ENCODE measurements at places on chromosomes 2 and 18. TPM values are rescaled to one million over a fixed set of nuclear protein-coding genes. Genes with fewer than 3 reads are reported as not detected.

DNA sequence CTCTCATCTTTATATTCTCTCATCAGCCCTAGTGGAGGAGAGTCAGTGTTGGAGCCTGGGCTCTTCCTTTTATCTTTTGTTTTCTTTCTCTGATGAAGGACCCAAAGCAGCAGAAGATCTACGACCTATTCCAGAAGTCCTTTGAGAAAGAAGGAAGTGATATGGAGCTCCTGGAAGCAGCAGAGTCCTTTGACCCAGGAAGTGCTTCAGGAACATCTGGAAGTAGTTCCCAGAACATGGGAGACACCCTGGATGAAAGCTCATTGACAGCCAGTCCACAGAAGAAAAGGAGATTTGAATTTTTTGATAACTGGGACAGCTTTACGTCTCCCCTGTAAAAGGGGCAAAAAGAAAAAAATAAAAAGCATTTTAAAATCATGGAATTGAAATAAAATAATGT lies 16.0 kb upstream of the RPL37A start:
- no peaks in the 10 kb centered on the region for H3K27me3 ChIP-seq
- no peak overlapping the region for H3K4me3 ChIP-seq
- no peak for DNase-seq
- H3K27ac ChIP-seq: no peak overlapping the region
- no peaks in the 10 kb centered on the region for H3K4me1 ChIP-seq

The EVA1A gene
- polyA plus RNA-seq: 2.4 TPM

The SP140 gene
- 0.23 TPM for polyA plus RNA-seq

The ASAP2 gene
- 10.2 TPM for polyA plus RNA-seq

DNA sequence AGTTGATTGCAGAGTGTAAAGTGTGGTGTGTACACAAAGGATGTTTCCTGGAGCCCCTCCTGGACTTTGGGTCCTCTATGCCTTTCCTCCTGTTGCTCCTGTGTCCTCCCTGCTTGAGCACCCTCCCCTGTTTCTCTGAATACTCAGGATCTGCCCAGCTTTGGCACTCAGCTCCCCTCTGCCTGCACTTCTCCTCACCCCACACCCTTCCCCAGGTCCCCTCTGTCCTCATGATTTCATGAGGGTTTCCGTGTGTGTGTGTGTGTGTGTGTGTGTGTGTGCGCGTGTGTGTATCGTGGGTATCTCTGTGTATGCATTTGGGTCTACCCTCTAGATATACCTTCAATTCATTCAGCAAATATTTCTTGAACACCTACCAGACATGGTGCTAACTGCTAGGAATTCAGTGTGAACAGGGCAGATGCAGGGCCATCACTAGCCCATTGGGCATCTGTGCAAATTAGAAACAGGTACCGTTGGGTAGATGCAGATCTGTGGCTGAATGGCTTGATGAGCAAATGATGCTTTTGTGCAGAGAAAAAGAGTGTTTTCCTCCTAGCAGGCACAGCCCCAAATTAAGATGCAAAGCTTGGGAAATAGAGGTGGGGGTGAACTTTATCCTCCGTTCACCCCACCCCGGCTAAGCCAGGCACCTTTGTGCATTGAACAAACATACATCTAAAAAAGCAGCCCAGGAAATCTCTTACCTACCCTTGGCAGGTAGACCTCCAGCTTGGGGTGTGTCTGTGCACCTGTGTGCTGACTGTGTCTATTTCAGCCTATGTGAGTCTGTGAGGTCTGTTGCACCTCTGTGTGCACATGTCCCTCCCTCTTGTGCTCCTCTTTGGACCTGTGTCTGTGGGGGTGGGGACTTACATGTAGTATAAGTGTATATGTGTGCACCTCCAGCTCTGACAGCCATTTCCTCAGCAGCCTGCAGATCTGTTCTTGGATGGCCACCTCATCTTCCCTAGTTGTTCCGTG lies 60.0 kb upstream of the EPAS1 start:
- DNase-seq: no peak
- H3K27me3 ChIP-seq: no peaks in the 10 kb centered on the region
- no peak overlapping the region for H3K27ac ChIP-seq
- H3K4me3 ChIP-seq: no peak overlapping the region
- H3K36me3 ChIP-seq: no peaks in the 10 kb centered on the region

GRCh38 chr2:200655918-200656580 lies 70.2 kb downstream of the AOX1 start:
- no peak for DNase-seq
- no peaks in the 10 kb centered on the region for H3K4me1 ChIP-seq
- no peak overlapping the region for H3K27ac ChIP-seq
- H3K36me3 ChIP-seq: no peaks in the 10 kb centered on the region
- no peak overlapping the region for H3K4me3 ChIP-seq
- H3K27me3 ChIP-seq: no peaks in the 10 kb centered on the region

GRCh38 chr2:163554864-163555263 lies 180.9 kb downstream of the FIGN start:
- no peak overlapping the region for H3K4me3 ChIP-seq
- H3K36me3 ChIP-seq: no peaks in the 10 kb centered on the region
- H3K4me1 ChIP-seq: no peaks in the 10 kb centered on the region
- no peak overlapping the region for H3K27ac ChIP-seq
- H3K27me3 ChIP-seq: no peaks in the 10 kb centered on the region
- no peak for DNase-seq

DNA sequence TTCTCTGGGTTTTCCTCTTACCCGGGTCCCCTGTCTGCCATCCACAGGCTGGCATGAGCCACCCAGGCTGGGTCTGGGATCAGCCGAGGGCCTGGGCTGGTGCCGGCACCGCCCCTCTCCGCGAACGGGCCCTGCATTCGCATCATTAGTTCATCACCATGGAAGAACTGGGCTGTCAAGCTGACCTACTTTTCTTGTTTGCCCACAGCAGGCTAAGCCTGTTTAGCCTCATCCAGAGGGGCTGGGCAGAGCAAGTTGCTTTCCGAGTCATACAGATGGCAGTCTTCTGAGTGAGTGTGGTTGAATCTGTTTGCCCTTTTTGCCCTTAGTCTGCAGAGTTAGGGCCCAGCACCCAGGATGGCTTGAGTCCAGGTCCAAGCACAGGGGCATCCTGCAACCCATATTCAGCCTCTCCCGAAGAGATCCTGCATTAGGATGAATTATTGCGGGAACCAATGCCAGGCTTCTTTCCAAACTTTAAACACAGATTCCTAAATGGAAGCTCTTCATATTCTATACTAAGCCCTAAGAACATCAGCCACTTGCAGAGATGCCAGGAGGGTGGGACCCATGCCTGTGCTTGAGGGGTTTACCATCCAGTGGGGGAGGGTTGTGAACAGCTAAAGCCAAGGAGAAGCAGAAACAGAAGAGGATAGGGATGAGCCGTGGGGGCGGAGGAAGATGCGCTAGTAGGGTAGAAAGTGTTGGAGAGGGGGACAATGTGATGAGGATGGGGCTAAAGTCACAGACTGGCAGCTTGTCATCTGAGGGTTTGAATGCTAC lies 68.0 kb downstream of the NPAS2 start:
- H3K4me1 ChIP-seq: peaks cover 7% of the 10 kb centered on the region
- H3K4me3 ChIP-seq: no peak overlapping the region
- no peak overlapping the region for H3K27ac ChIP-seq
- H3K27me3 ChIP-seq: no peaks in the 10 kb centered on the region
- H3K36me3 ChIP-seq: no peaks in the 10 kb centered on the region

GRCh38 chr2:209511637-209512036 lies 87.8 kb downstream of the MAP2 start:
- DNase-seq: no peak
- H3K4me1 ChIP-seq: no peaks in the 10 kb centered on the region
- peaks cover 2% of the 10 kb centered on the region for H3K27me3 ChIP-seq
- no peak overlapping the region for H3K4me3 ChIP-seq
- H3K27ac ChIP-seq: no peak overlapping the region

Measured in H1 (cell line).